ENCODE measurements at places on chromosomes 5 and 9.

GRCh38 chr9:28092981-28093936 is 520.0 kb upstream of the C9orf72 start:
- DNase-seq, result no peak

DNA sequence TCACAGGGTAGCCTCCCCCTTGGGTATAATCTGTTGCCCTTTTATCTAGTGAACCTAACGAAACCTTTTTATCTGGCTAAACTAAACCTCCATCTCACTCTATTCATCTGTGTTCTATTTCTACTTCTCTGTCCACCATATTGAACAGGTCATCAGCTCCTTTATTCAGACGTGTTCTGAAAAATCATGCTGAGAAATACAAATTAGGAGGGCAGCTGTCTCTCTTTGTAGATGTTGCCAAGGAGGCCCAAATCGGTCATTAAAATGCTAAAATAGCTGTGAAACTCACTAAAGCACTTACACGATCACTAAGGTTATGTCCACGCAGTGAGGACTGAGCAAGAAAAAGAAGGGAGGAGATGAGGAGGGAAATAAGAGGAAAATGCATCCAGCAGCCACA is 115.6 kb upstream of the RETREG1 start:
- DNase-seq, result no peak

DNA sequence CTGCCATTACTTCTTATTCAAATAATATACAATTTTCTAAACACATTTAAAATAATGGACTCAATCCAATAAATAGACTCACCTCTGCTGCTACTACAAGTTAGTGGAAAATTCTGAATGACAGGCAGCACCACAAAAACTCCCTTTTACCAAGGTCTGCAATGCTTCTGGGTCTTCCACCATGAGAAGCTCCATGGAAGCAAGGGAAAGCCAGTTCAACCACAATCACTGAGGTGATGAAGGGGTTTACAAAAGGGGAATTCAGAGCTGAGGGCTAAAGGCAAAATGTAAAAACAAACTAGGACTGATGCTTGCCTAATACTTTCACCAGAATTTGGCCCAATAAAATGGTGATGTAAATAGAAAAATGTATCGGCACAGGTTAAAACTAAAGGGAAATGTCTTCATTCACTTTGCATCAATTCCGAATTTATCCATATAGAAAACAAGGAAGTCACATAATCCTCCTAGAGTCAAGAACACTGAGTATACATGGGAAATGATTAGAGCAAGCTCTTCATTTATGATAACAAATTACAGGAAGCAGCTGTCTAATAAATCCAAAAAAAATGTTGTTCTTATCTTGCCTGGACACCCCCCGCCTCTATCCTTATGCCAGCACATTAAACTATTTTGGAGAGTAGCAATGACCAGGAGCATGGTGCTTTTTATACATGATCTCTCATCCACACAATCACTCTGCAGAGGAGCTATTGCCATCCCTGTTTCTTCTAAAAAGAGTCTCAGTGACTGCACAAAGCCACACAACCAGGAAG is 66.3 kb upstream of the NFIB start:
- DNase-seq, result no peak

DNA sequence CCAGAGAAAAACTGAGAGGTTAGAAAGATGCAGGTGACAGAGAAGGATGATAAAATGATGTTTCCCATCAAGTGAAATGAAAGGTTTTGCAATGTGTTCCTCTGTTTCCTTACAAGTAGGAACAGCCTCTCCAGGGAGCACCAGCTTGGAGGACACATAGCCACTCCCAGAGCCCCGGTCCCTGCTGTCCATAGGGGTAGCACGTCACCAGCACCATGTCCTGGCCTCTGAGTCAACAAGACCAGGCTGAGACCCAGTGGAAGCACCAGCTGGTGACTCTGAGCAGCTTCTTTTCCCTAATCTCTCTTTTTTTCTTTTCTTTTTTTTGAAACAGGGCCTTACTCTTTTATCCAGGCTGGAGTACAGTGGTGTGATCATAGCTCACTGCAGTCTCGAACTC is 19.4 kb upstream of the HMCN2 start:
- no peak for DNase-seq

DNA sequence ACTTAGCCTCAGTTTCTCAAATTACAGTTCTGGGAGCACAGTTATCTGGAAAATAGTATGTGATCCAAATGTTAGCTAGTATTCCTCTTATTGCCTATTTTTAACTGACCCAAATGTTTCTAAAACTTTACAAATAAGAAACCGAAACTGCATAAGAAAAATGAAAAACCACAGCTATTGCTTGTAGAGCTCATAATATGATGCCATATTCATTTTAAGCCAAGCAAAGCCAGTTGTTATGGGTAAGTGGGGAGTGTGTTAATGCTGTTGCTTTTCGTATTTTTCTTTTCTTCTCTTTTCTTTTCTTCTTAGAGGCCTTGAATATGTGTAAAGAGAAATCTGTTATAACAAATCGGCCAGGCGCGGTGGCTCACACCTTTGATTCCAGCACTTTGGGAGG is 447.4 kb upstream of the TUSC1 start:
- DNase-seq, result no peak

GRCh38 chr5:131441184-131441583 is 177.3 kb downstream of the CDC42SE2 start:
- no peak for DNase-seq

- no peak for DNase-seq
These were observed 7.6 kb upstream of the AK1 start for GRCh38 chr9:127884976-127885490.

GRCh38 chr5:88256872-88257271 is 11.8 kb downstream of the TMEM161B start:
- no peak for DNase-seq

DNA sequence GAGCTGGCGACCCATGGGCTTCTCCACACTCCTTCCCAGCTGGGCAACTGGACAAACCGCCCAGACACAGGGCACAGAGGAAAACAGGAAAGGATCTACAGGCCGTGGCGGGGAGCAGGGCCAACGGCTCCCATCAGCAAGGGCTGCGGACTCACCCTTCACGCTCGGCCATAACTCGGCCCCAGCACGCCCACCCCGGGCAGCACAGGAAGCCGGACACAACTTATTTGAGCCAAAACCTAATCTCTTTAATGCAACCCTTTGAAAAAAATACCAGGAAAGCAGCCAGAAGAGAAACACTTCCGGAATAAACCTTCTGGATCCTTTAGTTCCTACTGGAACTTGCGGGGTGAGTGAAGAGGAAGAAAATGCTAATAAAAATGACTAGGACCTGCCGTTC is 59.9 kb downstream of the VAV2 start:
- DNase-seq, result peak; percentile 53

DNA sequence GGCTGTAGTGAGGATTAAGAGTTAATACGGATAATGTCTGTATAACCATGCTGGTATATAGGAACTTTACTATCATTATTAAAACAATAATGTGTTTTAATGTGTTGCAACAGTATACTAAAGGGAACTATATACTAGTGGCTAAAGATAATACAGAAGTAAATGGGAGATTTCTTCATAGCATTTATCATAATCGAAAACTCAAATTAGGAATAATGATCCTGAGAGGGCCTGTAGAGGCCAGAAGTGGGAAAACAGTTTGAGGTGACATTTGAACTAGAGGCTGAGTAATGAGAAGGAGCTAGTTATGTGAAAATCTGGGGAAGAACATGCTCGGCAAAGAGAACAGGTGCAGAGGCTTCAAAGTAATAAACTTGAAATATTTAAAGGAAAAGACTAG is 2.9 kb downstream of the TCERG1 start:
- DNase-seq, result no peak

DNA sequence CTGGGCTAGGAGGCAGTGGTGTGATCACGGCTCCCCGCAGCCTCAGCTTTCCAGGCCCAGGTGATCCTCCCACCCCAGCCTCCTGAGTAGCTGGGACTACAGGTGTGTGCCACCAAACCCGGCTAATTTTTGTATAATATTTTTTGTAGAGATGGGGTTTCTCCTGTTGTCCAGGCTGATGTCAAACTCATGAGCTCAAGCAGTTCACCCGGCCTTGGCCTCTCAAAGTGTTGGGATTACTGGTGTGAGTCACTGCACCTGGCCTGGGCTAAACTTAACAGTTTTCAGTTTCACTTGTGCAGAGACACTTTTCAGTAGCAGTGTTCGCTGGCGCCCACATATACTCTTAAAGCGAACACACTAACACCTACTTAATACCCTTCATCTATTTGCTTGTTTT is 205.6 kb upstream of the ZNF608 start:
- peak; percentile 66 for DNase-seq

GRCh38 chr5:14451871-14452270 is 129.7 kb upstream of the OTULINL start:
- DNase-seq, result no peak

- no peak for DNase-seq
These were observed 96.2 kb downstream of the ADRB2 start for GRCh38 chr5:148922606-148923005.

DNA sequence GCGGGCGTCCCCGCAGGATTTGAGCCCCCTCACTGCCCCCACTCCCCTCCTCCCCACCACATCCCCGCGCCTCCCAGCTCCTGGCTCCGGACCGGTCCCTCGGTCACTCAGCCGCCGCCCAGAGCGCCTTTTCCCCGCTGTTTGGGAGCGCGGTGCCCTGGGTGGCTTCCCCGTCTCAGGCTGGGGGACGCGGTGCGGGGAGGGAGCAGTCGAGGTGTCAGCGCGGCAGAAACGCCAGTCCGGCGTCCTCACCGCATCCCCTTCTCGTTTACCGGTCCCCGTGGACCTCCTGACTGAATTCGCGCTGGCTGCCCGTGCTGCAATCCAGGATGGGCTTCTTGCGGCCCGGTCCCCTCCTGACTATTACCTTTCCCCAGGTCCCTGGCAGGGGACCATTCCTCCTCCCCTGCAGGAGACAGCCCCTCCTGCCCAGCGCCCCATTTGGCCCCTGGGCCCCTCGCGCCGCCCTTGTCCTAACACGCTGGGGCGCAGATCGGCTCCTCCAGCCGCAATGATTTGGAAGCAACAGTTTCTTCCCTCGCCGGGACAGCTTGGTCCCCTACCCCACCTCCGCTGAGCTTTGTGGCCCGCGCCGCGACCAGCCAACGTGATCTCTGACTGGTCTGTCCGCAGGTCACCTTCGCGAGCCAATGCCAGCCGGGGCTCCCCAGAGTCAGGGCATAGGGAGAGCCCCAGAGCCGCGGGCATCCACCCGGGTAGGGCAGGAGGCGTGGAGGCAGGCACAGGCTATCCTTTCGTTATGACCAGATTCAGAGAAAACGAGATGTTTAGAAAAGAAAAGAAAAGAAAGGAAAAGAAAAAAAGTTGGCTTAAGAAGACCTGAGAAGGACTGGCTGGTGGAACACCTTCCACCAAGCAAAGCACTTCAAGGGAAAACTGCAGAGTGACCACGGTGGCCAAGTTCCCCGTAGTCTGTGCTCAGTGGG is 1.2 kb downstream of the ANKRD33B start:
- no peak for DNase-seq

- peak; percentile 73 for DNase-seq
These were observed 23.7 kb upstream of the LOX start for GRCh38 chr5:122101636-122102285.

- DNase-seq, result peak; percentile 87
These were observed 24.4 kb upstream of the TGFBI start for GRCh38 chr5:136004436-136004835.

DNA sequence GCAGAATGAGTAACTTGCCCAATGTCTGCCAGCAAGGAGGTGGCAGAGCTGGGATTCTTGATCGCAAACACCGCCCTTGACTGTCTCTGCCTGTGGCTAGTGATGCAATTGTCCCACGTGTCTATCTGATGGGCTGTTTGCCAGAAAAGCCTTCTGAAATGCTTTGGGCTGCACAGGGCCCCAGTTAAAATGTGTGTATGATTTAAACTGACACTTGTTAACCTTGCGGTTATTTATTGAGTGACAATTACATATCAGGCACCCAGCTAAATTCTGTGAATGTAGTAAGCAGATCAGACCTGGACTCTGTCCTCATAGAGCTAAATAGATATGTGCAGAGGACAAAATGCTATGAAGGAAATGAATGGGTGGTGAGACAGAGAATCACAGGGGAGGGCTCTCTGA is 11.6 kb upstream of the IL12B start:
- DNase-seq, result peak; percentile 84

GRCh38 chr9:112917047-112917986 is 26.6 kb upstream of the SLC46A2 start:
- DNase-seq, result no peak

DNA sequence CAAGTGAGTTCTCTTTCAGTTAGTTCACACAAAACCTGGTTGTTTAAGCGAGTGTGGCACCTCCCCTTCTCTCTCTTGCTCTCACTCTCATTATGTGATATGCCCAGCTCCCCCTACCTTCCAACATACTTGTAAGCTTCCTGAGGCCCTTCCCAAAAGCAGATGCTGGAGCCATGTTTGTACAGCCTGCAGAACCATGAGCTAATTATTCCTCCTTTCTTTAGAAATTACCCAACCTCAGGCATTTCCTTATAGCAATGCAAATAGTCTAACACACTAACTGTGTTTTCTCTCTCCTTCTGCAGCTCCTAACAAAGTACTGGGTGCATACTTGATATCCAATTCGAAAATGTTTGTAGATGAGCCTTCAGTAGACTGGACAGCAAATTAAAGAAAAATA is 62.7 kb downstream of the TRIM32 start:
- no peak for DNase-seq

DNA sequence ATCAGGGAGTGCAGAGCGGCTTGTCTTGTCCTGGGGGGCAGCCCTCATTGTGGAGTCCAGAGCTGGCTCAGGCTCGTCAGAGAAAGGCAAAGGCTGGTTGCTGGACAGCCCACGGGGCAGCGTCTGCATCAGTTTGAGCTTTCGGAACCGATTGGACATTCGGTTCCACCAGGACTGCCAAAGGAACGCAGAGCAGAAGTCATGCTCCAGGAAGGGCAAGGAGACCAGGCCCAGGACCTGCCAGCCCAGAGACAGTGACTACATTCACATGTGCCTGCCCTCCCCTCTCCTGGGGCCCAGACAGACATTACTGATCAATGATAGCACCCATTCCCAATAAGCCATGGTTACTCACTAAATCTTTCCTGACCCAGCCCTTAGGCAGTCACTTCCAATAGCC is 18.1 kb downstream of the ANKS6 start:
- no peak for DNase-seq

GRCh38 chr5:146620031-146620668 is 104.2 kb upstream of the GPR151 start:
- no peak for DNase-seq

- DNase-seq, result no peak
These were observed 132.4 kb downstream of the SNCAIP start for GRCh38 chr5:122444411-122444810.
